ENCODE measurements at places on chromosomes 6 and 20.

GRCh38 chr6:168615837-168616236 is 174.9 kb downstream of the SMOC2 start:
- no peak for DNase-seq

- DNase-seq, result peak; percentile 63
Measured at GRCh38 chr20:33561692-33562601, 72.1 kb downstream of the CBFA2T2 start.

DNA sequence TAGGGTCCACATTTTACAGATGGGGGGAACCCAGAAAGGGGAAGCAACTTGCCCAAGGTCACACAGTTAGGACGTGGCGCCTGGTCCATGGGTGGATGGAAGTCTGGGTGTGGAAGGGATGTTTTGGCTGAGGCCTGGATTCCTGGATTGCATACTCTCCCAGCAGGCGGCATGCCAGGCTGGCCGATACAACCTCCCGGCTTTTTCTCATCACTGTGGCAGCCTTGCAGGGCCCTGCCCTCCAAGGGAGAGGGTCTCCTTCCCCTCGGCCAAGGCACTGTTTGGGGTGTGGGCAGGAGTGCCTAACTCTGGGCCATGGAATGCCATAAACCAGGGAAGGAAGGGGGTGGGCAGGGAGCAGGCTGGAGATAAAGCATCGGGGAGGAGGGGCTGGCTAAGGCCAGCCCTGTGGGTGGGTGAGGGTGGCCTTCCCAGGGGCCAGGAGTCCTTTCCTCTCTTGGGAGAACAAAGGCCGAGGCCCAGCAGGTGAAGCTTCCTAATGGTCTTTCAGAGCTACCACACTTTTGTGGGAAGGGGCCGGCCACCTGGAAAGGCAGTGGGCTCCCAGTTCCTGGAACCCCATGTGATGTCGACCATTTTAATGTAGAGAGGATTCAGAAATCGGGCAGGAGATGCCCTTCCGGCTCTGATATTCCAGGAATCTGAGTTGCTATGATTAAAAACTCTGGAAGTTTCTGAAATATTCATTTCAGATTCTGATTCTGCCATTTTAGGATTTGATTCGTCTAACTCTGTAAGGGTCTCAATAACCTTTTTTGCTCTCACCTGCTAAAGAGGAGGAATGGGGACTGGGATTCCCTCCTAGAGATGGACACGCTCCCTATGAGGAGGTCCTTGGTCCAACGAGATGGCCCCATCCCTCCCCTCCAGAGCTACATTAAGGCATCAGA is 4.2 kb downstream of the FOXS1 start:
- DNase-seq, result no peak

- no peak for DNase-seq
Measured at GRCh38 chr6:20483887-20484497, 50.3 kb upstream of the CDKAL1 start.

DNA sequence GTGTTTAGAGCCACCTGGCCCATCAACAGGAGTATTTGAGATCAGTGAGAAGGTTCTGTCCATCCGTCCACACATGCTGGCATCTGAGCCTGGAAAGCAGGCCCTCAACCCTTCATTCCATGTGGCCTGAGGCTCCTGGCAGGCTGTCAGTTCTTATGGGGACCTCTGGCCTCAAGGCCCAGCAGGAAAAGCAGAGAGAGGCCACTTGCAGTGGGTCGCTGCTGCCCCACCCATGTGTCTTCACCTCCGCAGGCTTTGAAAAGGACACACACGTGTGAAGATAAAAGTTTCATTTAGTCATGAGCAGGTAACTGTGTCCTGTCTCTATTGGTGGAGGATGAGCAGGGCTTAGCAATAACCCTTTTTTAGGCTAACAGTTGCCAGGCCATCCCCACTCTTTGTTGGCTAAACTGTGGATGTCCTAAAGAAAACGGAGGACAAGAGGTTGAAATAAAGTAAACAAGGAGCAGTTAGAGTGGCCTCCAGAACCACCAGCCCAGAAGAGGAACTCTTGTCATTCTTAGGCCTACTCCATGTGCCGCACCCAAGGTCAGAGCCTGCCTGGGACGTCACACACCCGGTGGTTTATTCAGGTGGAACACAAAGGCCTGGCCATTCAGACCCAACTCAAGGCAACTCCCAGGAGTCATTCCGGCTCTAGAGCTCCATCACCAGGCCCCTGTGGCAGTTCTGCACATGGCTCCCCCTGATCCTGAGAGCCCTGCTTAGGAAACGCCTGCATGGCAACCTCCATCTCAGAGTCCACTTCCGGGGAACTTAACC is 143.4 kb upstream of the CST7 start:
- no peak for DNase-seq

DNA sequence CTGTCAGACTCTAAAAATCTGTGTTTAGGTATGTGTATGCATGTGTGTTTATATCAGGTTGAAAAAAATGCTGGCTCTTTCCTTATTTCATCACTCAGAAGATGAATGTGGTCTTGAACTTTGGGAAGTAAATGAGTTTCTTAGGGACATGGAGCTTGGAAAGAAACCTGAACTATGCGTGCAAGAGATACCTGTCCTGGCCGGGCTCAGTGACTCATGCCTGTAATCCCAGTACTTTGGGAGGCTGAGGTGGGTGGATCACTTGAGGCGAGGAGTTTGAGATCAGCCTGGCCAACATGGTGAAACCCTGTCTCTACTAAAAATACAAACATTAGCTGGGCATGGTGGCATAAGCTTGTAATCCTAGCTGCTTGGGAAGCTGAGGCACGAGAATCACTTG is 4.4 kb upstream of the GLP1R start:
- no peak for DNase-seq

GRCh38 chr20:16083639-16084280 is 489.5 kb downstream of the KIF16B start:
- DNase-seq, result no peak

- DNase-seq, result peak; percentile 93
Measured at GRCh38 chr6:111552241-111552744, 53.4 kb downstream of the TRAF3IP2 start.

DNA sequence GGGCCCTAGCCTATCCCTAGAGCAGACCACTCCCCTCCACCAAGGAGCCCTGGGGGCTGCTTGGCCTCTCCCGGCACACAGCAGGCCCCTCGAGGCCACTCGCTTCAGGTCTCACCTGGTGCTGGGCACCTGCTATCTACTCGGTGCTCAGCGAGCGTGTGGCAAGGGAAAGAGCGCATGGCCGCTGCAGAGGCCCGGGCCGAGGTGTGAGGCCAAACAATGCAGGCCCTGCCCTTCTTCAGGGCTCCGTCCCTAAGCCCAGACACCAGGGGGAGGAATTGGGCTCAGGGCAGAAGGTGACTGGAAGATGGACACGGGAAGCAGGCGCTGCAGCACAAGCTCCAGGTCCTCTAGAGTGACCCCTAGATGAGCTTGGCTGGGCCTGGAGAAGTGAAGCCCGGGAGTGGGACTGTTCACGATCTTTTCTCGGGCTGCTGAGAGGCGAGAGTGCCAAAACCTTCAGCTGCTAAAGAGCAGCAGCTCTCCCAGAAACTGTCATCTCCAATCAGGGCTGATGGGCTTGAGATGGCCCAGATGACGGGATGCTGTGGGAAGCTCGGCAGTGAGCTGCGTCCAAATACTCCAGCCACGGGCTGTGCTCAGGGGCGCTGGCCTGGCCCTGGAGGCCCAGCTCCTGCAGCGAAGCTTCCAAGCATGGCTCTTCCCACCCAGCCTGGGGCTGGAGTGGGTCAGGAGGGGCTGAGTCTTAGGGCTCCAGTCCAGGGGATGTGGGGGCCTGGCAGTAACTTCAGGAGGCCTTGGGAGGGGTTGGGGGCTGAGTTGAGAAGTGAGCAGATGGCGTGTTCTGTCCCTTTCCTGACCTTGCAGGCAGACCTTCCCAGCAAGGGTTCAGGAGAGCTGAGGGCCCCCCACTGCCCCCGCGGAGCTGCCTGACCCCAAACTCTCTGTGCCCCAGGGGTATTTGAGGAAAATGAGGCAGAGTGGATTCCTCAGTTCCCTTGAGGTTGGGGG is 43.7 kb downstream of the APCDD1L start:
- DNase-seq, result no peak

- no peak for DNase-seq
Measured at GRCh38 chr20:53579581-53580375, 13.9 kb downstream of the ZNF217 start.

GRCh38 chr6:49634092-49634835 is 2.4 kb downstream of the RHAG start:
- no peak for DNase-seq

- DNase-seq, result peak; percentile 68
Measured at GRCh38 chr20:51562332-51563173, 20.0 kb upstream of the NFATC2 start.

DNA sequence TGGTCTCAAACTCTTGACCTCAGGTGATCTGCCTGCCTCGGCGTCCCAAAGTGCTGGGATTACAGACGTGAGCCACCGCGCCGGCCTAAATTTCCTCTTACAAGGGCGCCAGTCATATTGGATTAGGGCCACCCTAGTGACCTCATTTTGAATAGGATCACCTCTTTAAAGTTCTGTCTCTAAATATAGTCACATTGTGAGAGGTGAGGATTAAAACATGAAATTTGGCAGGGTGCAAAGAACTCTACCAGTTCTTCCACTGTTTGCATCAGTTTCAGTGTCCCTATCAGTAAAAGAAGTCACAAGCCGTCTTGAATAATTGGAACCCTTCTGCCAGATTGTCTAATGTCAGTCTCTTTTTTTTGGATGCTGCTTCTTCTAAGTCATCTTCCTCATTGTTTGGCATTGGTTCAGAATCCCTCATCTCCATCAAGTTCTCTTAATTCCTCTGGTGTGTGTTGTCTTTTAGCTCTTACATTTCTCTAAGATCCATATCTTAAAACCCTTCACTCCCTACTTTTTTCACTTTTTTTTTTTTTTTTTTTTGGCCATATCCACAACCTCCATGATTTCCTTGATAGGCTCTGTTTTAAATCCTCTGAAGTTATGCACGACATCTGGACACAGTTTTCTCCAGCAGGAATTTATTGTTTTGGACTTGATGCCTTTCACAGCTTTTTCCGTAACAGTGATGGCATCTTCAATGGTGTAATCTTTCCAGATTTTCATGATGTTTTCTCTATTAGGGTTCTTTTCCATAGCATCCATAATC is 56.8 kb downstream of the NCOA3 start:
- DNase-seq, result no peak

GRCh38 chr20:62603907-62604785 is 38.2 kb upstream of the SLCO4A1 start:
- DNase-seq, result no peak

DNA sequence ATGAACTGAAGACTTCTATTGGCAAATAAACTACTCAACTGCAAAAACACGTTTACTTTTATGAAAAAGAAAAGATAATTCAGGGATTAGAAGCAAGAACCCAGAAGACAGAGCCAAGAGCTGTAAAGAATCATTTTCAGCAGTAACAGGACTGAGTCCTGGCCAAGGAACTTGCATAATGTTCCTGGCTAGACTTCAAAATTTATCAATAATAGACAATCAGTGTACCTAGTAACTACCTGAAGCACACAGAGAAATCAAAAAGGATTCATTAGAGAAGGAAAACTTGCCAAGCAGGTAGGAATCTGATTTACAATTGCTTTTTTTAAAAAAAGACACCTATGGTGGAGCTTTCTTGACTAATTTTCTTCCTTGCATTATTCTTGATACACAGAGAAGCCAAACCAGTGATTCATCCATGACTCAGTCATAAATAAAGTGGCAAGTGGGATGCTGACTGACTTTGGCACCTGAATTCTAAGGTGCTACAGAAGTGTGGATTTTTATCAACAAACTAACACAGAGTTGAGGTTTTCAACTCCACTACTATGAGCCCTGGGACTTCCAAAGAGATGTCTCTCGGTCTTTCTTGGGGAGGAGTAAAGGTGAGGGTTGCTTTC is 281.3 kb downstream of the BMP7 start:
- no peak for DNase-seq

- no peak for DNase-seq
Measured at GRCh38 chr6:106033806-106034205, 52.3 kb upstream of the PRDM1 start.

Data from SJSA1 (cell line).